HFFc6 (cell line): ENCODE measurements at places on chromosomes 16 and 17.
A peak's percentile ranks its signal among the peaks of the same experiment; 100 is the strongest.

GRCh38 chr17:22461460-22462145 lies 769.3 kb downstream of the KCNJ18 start:
- DNase-seq: no peak

- no peak for DNase-seq
These were observed 8.3 kb upstream of the CDH5 start for GRCh38 chr16:66358231-66358630.

GRCh38 chr16:57537194-57537505 lies 779 bp upstream of the CCDC102A start:
- DNase-seq: no peak

GRCh38 chr16:12574721-12575120 lies 229.0 kb downstream of the CPPED1 start:
- no peak for DNase-seq

- peak; percentile 11 for DNase-seq
These were observed 1931.9 kb downstream of the TP53TG3F start for GRCh38 chr16:35391328-35391727.
